Activated effector memory CD4-positive, alpha-beta T cell treated with Interleukin-2 at 50 U/mL for 16 hours (primary cell): ENCODE measurements at places on chromosomes 16 and 17.

DNA sequence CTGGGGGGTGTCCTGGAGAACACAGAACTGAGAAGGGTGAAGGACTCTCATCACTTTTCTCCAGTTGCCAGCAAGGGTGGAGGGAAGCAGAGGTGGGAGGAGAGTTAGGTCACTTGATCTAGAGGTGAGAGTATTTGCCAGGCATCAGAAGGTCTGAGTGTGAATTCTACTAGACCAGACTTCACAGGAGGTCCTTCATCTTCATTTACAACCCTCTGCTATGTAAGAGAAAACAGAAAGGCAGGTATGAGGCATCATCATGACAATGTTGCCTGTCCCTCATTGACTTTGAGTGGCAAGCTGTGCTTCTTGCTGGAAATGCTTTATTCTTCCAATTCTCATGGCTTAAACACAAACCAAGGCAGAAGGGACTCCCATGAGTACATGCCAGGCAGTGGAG is 45.9 kb upstream of the B4GALNT2 start:
- DNase-seq, result no peak

DNA sequence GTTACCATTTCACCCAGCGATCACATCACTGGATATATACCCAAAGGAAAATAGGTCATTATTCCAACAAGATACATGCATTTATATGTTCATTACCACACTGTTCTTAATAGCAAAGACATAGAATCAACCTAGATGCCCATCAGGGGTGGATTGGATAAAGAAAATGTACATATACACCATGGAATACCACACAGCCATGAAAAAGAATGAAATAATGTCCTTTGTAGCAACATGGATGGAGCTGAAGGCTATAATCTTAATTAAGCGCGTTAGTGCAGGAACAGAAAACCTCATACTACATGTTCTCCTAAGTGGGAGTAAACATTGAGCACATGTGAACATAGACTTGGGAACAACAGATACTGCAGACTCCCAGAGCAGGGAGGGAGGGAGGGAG is 18.6 kb downstream of the CNTROB start:
- DNase-seq, result no peak

- DNase-seq, result no peak
Observed at GRCh38 chr17:51352798-51353197, 92.5 kb downstream of the UTP18 start.

DNA sequence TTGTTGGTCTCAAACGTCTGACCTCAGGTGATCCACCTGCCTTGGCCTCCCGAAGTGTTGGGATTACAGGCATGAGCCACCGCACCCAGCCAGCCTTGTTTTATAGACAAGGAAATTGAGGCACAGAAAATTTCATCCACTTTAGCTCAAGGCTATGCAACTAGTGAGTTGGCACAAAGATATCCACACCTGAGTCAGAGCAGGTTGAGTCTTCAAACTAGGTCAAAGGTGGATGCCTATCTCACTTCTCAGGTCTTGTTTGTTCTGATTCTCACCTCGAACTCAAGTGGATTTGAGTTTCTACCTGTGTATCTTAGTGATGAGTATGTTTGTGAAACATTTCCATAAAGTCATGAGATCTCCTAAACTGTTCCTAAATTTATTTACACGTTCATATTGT is 35.6 kb upstream of the GAS7 start:
- no peak for DNase-seq

DNA sequence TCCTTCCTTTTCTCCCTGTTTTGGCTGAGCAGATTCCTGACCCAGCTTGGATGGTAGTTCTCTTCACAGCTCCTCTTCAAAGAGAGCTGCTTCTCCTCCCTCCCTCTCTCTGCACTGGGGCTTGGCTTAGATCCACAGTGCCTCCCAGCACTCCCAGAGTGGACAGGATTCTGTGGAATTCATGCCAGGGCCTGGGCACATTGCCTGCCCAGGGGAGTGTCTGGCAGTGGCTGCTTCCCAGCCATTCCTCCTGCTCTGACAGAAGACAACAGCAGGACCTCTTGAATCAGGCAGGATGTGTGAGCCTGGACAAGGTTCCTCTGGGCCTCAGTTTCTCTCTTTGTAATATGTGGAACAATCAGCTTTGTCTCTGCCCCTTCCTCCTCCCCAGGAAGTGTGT is 4.5 kb upstream of the MMP28 start:
- no peak for DNase-seq

DNA sequence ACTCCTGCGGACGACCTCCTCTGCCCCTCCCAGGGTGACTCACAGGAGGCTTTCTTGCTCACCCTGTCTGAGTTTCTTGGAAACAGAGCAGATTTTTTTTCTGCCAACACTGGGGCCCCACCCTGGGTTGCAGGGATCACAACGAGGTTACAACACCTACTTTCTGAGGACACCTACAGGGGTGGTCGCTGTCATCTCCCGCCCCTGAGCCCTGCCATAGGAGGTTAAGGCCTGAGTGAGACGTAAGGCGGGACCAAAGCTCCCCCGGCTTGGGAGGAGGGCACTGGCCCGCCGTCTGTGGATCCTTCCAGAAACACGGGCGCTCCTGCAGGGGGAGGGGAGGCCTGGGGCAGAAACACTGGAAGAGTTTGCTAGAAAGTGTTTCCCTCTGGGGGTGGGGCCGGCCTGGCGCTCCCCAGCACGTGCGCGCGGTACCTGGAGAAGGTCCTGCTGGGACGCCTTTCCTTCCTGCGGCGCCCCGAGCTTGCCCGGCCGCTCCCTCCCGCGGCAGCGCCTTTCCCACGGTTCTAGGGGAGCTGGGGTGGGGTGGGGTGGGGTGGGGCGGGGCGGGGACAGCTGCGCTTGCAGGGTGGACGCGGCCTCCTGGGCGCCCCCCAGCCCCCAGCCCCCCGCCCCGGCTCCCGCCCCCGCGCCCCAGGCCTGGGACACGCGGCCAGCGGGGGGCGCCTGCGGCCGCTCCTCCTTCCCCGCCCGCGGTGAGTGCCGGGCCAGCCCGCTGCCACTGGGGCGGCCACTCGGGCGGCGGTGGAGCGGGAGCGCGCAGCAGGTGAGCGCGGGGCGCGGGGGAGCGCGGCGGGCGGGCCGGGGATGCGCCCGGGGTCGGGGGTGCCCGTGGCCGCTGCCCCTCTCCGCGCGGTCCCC is 20.7 kb upstream of the ADCY7 start:
- DNase-seq, result peak; percentile 68

- DNase-seq, result no peak
Observed at GRCh38 chr16:55325458-55326109, 1.6 kb downstream of the IRX6 start.

DNA sequence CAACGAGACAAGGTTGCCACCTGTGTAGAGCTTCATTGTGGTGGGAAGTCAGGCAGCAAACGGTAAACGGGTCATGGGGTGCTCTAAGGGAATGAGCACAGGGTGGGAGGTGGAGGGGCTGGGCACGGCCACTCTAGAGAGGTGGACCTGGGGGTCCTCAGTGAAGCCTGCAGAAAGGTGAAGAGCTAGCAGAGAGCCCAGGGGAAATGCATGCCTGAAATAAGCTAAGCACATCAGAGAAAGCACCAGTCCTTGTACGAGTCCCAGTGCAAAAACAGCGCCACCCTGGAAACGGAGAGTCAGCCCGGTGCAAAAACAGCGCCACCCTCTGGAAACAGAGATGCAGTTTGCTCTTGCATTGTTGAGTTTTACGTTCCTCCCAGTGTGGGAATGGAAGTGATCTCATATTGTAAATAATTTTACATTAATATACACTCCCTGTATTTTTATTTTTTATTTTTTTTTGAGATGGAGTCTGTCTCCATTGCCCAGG is 65.0 kb downstream of the TBC1D16 start:
- DNase-seq, result no peak

DNA sequence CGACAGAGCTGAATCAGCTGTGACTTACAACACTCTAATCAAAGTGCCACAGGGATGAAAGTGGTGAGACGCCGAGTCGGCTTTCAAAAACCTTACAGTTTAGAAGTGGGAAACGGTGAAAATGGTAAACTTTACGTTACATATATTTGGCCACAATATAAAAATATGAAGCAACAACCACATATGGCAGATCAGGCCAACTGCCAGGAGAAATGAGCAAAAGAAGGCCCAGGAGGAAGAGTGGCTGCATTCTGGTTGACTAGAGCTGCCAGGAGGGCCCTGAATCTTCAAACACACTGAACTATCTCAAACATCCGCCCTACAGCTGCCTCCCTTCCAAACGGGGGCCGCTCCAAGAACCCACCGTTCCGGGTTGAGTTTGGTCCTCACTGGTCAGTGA is 56.3 kb downstream of the MRM3 start:
- no peak for DNase-seq

GRCh38 chr16:52499060-52499440 is 47.9 kb downstream of the TOX3 start:
- no peak for DNase-seq

DNA sequence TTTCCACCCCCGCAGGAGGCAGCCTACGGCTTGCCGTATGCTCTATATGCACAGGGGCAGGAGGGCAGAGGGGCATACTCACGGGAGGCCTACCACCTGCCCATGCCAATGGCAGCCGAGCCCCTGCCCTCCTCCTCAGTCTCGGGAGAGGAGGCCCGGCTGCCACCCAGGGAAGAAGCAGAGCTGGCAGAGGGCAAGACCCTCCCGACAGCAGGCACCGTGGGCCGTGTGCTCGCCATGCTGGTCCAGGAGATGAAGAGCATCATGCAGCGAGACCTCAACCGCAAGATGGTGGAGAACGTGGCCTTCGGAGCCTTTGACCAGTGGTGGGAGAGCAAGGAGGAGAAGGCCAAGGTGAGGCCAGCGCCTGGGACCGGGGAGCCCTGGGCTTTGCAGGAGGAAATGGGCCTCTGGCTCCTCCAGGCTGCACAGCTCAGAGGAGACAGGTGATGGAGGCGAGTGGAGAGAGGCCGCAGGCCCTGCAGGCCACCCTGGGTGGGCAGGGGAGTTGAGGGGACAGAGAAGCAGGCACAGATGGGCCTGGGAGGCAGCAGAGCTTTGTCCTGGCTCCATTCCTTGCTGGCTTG is 8.6 kb downstream of the SETD1A start:
- no peak for DNase-seq
